ENCODE measurements at places on chromosomes 1 and 21.

DNA sequence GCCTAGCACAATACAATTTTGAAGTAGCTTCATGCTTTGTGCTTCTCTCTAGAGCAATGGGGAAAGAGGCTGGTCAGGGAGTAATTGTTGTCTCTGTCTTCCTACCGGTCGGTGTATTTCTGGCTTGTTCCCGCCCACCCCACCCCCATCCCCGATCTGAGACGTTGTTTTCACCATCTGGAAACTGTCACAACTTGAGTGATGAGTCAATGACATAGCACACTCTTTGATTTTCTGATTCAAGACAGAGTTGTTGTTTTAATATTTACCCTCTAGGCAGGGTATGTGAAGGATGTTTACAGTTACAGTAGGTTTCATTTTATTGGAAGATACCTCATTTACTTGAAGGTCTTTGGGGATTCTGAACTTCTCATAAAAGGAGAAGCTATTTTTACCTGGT, 7.0 kb downstream of the IL12RB2 start:
- no peak for DNase-seq

GRCh38 chr1:203304919-203305808, at the start of gene BTG2:
BTG2 (plus strand) TSS chr1:203305519; CDS start chr1:203305607, 88 bp downstream.
- peak; percentile 95 for DNase-seq

DNA sequence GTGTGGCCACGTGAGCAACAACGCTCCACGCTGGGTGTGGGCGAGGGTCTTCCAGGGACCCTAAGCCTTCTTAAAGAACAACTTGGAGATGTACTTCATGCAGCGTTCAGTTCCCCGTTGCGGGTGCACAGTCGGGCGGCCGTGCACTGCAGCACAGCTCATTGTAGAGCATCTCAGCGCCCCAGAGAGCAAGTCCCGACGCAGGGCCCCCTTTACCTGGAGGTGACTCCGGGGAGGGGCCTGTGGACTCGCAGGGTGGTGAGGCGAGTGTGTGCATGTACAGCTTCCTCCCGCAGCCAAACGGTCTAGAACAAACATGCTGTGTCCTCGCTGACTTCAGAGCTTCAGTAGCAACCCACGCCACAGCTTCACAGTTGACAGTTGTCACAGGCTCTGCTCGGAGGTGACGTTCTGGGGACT, 19.5 kb downstream of the RRP1 start:
- no peak for DNase-seq

- no peak for DNase-seq
Observed at GRCh38 chr1:19476450-19477190, 8.7 kb downstream of the CAPZB start.

DNA sequence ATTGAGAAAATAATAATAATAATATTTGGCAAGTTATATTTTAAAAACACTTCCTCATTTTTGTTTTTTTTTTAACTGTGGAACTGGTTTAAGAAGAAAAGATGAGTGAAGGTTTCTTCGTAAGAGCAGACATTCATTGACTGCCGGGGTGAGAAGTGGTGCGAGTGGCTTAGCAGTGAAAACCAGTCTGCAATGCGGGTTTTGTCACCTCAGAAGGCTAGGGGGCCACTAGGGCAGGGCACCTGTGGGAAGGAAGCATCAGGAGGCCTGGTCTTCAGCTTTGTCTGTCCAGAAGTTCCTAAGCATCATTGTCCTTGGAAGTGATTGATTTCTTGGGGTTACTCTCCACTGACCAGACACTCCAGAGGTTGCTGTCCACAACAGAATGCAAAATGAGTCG, 339.2 kb downstream of the ZNF326 start:
- DNase-seq, result no peak

- no peak for DNase-seq
Observed at GRCh38 chr1:61210435-61211154, 128.2 kb downstream of the NFIA start.

- DNase-seq, result no peak
Observed at GRCh38 chr1:100628631-100629081, 90.7 kb downstream of the GPR88 start.

DNA sequence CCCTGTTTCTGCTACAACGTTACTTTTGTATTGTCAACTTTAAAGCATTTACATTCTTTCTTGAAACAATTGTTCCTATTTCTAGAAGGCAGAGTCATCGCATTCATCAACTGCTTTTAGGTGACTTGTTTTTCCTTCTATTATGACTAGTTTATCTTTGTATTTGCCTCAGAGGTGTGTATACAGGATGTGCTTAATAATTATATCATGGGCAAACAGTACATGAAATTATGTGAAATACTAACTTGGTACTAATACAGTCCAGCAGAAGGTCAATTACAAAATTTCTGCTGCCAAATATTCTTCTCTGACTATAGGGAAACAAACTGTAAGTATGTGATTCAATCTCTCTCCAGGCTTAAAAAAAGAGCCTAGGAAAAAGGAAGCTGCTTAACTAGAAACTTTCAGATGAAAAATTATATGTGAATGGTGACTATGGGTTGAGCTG, 101.6 kb downstream of the C4BPA start:
- no peak for DNase-seq

GRCh38 chr1:92804721-92805201, 19.9 kb upstream of the EVI5 start:
- DNase-seq, result peak; percentile 41

DNA sequence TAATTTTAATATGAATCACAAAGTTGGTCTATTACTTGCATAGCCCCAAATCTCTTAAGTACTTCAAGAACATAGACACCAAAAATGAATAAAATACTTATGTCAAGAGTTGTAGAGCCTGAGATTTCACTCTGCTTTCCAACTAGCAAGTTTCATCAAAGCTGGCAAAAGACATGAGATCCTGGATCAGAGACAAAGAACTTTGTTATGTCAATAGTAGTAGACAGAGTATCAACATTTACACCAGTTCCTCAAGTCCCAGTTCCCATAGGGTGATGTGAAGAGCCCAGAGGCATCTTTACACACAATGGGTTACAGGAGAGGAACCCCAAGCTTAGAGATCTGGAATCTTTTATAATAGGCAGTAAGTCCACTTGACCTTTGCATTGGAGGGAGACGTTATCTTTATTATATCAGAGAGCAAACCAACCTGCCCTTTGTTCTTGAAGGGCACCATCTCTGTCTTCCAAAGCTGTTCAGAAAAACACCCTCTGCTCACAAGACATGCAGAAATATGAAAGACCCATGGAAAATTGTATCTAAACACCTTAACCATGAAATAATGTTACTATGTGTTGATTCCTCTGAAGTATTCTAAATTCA, 174.4 kb upstream of the GALNT2 start:
- no peak for DNase-seq

DNA sequence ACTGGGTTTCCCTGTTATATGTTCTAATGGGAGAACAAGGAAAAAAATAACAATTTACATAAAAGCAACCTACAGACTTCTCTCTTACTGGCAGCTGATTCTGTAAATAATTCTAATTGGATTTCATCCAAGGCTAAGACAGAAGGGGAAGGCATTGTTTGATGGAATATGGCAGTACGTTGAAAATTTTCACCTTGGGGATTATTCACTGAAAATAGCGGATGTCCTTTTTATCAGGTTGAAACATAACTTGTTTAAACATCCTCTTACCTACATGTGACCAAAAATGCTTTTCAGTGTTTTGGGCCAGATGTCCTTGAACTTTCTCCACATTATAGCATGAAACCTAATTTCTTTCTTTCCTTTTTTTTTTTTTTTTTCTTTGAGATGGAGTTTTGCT, 24.9 kb downstream of the TSNAX start:
- DNase-seq, result no peak

DNA sequence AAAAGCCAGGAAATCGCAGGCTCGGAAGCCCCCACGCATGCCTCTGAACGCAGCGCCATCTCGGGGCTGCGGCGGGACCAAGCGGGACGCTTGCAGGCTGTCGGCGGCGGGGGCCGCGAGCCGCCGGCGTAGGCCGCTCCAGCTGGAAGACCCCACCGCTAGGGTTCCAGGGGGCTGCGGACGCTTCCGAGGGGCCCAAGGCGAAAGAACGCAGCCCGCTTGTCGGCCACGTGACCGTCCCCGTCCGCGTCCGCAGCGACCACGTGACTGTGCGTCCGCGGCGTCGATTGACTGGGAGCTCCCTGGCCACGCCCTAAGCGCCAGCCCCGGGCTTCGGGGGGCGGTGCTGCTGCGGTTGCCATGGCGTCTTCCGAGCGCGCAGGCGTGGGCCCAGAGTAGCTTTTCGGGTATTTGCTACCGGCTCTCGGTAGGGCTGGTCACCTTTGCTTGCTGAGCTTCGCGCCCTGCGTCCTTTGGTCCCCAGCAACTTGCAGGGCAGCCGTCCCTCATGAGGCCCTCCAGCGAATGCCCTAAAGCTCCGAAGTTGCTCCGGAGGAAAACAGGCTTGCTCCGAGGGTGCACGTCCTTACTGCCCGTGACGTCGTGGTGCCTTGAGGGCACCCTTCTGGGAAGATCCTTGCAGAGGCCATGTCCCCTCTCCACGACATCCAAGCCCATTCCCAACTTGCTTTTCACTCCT, 197.2 kb downstream of the DYRK1A start:
- peak; percentile 85 for DNase-seq

- DNase-seq, result no peak
Observed at GRCh38 chr1:4115191-4115900, 215.3 kb upstream of the C1orf174 start.

DNA sequence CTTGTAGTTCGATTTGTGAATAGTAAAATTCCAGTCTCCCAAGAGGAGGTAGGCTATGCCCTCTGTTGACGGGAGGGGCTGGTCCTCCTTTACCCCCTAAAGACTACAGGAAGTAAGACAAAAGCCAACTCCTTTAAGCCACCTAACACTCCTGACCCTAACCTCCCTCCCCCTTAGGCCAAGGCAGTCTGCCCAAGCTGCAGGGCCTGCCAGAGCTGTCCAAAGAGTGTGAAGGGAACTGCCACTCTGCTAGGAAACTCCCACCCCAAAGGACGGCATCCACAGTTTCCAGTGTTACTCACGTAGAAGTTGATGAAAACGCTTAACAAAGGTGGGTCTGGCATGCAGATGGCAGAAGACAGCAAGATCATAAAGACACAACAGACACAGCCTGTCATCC, 803.2 kb downstream of the PLA2G4A start:
- DNase-seq, result no peak

DNA sequence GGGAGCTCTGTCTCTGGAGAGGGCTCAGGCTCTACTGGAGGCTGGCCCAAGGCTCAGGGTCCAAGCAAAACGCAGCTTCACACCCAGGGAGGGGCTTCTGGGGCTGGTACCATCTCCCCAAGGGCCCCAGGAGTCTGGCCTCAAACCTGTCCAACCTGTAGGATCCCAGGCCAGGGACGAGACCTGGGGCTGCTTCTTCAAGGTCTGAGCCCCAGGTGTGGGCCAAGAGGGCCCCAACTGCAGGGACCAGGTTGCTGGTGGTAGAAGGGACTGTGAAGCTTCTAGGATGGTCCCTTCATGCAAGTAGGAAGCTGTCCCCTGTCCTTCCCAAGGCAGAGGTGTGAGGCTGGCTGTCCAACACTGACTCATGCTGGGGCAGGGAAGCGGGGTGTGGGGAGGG, 7.8 kb upstream of the MMEL1 start:
- DNase-seq, result no peak

GRCh38 chr21:43369124-43369523, 57.8 kb downstream of the SIK1 start:
- DNase-seq, result no peak

- DNase-seq, result no peak
Observed at GRCh38 chr1:201489643-201490261, 17.2 kb downstream of the CSRP1 start.

DNA sequence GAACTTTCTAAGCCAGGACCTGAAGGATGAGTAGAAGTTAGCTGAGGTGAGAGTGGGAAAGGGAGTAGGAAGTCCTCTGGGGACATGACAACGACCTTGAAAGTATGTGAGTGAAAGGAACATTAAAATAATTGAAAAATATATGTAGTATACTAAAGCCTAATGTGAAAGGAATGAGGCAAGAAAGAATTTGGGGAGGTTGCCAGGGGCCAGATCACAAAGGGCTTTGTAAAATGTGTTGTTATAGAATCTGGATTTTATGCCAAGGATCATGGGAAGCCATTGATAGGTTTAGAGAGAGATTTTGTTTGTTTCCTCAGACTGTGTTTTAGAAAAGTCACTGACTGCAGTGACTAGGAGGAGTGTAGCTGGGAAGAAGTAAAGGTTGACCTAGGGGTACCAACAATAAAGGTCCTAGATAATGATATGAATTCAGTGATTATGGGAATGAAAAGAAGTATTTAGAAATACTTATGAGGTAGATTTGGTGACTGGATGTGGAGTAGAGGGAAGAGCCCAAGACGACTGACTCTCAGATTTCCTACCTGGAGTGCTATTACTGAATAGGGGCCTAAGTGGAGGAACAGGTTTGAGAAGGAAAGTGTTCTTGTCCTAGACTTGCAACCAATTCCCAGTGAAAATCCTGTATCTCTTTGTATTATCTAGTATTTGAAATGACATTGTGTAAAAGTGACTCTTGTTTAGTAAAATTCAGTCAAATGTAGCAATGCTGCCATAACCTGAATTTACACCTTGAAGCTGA, 179.8 kb downstream of the PHTF1 start:
- DNase-seq, result no peak

- DNase-seq, result no peak
Observed at GRCh38 chr1:37474697-37475379, 458 bp downstream of the ZC3H12A start.

GRCh38 chr1:167544447-167545093, 9.0 kb downstream of the CREG1 start:
- no peak for DNase-seq

GRCh38 chr21:34994766-34995631, 54.1 kb downstream of the RUNX1 start:
- no peak for DNase-seq

- no peak for DNase-seq
Observed at GRCh38 chr1:87973896-87974295, 645.2 kb downstream of the LMO4 start.

Data from hypothalamus (tissue), 51 donors.